ENCODE measurements at places on chromosomes 5 and 9.

GRCh38 chr9:133632806-133633680 lies 3.1 kb upstream of the DBH start:
- no peak for DNase-seq

DNA sequence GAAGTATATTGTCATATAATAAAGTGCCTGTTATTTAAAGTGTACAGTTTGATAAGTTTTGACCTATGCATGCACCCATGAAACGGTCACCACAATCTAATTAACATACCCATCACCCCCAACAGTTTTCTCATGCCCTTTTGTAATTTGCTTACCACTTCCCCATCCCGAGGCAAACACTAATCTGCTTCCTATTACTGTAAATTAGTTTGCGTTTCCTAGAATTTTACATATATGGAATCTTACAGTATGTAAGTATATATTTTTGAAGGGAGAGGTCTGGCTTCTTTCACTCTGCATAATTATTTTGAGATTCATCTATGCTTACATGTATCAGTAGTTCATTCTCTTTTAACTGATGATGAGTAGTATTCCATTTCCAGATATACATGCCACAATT lies 56.5 kb downstream of the AMBP start:
- no peak for DNase-seq

- no peak for DNase-seq
Measured at GRCh38 chr9:117624106-117624505, 80.1 kb upstream of the TLR4 start.

DNA sequence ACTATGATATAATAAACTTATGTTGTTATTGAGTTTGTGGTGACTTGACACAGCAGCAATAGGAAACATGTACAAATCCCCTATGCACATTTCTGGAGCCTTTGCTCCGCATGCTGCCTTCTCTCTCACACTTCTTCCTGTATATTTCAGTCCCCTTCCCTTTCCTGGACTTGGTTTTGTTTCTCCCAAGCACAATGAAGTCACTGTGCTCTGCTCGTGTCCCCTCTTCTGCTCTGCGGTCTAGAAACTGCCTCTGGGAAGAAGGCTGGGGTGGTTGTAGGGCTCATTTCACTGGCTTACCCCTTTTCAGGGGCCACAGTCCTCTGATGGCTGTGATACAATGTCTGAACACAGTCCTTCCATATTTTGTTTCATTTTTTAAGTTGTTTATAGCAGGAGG lies 15.7 kb upstream of the FGD3 start:
- no peak for DNase-seq

DNA sequence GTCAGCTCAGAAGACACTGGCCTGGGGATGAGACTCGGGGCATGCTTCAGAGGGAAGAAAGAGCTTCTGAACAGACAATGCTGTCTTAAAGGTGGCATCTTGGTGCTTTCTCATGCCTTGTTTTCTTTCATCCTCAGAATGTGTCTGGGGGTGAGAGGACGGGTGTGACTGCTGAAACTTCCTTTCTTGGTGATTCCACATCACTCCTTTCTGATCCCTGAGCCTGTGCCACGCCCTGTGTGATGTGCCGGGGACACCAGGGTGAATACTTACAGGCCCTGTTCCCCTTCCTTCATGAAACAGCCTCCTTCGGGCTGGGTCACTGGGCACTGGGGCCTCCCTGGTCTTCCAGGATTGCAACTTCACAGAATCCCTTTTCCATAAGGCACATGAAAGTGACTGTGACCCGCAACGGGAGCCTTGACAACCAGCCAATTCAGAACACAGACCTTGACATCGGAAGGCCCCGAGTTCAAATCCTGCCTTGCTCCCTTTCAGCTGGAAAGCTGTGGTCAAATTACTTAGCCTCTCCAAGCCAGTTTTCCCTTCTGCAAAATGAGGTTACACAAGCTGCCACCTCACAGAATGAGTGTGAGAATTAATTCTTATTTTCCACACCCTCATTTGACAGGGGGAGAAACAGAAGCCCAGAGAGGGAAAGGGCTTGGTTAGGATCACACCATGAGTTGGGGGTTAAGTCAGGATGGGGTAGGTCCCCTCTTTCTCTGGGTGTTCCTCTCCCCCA lies 44.1 kb upstream of the IL17B start:
- no peak for DNase-seq

DNA sequence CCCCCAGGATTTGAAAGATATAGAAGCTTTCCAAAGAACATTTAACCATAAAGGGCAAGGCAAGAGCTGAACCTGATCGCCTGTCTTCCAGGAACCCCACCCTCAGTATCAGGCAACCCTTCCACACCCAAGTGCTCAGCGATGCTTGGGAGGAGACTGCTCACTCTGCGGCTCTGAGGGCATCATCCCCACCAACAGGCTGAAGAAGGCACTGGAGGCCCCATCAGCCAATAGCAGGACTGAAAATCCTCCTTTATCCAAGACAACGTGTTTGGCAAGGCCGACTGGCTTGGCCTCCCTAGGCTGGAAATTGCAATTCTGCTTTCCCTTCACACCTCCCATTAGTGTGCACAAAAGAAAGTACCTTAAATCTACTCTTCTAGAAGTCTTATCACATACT lies 1.4 kb upstream of the PPP2CA start:
- no peak for DNase-seq

DNA sequence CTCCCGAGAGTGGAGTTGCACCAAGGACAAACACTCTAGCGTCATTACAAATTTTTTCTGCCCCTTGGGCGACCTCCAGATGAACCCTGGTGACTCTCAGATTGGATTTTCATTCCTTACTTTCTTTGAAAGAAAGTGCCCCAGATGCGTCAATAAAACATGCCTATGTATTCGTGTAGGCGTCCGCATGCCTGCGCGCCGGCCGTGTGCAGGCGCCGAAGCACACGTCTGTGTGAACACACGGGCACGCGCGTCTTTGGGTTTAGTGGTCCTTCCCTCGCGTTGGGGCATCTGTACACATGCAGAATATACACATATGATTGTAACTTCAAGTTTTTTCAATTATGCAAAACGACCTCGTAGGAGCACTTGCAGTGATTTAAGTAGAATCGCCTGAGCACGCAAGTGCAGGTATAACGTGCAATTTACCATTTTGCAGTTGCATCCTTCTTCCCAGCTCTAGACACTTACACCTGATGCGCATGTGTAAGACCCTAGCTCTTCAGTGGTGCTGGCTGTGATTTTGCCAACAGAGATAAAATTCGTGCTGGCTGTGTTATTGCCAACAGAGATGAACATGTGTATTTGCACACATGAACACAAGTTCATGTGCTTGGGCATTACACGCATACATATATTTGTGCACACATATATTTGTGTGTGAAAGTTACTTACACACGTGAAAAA lies 1.9 kb upstream of the LHX2 start:
- no peak for DNase-seq

- DNase-seq: no peak
Measured at GRCh38 chr9:33143241-33143661, 23.9 kb downstream of the B4GALT1 start.

GRCh38 chr9:137813651-137814415 lies 63.7 kb upstream of the CACNA1B start:
- DNase-seq: no peak

- no peak for DNase-seq
Measured at GRCh38 chr9:1723522-1724015, 291.6 kb upstream of the SMARCA2 start.

- no peak for DNase-seq
Measured at GRCh38 chr9:136303825-136304416, at the start of gene CCDC187. CCDC187 (minus strand) TSS chr9:136304094; CDS start chr9:136303830, 264 bp downstream.

DNA sequence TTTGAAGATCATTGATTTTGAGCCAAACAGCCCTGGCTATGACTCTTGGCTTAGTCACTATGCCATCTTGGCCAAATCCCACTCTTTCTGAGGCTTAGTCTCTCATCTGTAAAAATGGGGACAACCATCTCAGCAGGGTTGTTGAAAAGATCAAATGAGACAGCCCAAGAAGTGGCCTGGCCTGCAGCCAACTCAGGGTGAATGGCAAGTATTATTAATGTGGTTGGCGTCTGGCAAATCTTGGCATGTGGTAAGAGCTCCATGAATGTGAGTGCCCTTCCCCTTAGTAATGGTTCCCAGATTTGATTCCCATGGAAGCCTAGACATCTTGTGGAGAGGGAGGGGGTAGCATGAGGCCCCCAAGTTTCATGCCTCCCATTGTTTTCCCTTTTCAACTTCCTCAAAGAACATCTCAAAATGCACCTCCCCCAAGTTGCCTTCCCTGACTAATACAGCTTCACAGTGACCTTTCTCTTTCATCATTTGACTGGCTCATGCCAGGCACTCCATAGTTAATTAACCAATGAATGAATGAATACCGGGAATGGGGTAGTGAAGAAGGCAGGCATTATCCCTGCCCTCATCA lies 11.8 kb upstream of the TGFBI start:
- peak; percentile 83 for DNase-seq

- DNase-seq: no peak
Measured at GRCh38 chr9:116639251-116639741, 47.8 kb upstream of the TRIM32 start.

DNA sequence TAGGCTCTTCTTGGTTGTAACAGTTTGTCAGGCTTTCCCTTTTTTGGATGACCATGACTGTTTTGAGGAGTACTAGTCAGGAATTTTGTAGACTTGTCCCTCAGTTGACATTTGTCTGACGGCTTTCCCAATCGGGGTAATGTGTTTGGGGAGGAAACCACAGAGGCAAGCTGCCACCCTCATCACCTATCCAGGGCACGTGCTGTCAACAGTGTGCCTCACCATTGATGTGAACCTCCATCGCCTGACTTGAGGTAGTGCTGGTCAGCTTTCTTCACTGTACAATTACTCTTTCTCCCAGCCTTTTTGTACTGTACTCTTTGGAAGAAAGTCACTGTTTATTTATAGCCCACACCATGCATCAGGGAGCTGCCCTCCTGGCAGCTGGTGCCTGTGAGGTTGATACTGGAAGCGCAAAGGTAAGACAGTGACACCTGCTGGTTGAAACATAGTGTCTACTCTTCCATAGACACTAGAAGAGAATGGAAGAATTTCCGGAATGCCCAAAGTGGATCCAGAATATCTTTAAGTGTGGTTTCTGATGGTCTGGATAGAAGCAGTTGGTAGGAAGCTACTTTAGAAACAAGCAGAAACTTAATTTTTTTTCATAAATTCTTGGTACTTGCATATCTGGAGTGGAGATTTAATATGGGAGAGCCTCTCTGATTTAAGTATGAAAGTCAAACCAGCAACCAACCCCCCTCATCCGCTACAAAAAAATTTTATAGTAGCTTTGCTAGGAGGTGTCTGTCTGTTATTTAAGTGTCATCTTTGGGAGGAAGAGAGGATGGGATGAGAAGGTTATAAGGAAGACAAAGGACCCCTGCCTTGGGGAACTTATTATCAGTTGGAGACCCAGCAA lies 69.3 kb downstream of the SNX30 start:
- peak; percentile 31 for DNase-seq

DNA sequence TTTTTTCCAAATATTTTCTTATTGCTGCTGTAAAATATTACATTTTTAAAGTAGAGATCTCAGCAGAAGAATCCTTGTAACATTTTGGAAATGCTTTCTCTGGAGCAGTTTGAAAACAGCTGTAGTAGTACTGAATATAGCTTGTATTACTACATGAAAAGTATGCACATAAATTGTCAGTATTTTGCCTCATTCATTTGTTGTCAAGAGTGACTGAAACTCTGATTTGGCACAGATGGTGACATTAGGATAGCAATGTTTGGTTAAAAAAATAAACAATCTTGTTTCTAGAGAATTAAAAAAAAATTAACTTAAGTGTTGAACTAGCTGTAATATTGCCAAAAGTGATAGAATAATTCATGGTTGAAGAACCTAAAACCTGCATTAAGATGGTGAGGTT lies 90.4 kb downstream of the NNT start:
- DNase-seq: no peak

DNA sequence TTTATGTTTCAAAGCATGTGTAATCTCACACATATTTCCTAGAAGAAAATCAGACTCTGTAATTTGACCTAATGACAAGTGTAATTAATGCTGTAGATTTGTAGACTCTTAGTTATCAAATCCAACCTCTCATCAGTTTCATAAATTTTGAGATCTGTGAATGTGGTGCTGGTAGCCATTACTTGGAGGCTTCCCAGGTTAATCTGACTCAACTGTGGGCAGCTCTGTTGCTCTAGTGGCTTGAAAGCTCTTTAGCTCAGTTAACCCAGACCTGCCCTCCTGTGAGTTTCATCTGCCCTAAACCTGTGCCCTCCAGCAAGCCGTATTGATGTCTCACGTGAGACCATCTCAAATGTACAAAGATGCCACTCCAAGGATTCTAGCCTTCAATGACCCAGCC lies 323.4 kb downstream of the FBXL7 start:
- no peak for DNase-seq

GRCh38 chr5:154465169-154465568 lies 12.9 kb downstream of the HAND1 start:
- no peak for DNase-seq

DNA sequence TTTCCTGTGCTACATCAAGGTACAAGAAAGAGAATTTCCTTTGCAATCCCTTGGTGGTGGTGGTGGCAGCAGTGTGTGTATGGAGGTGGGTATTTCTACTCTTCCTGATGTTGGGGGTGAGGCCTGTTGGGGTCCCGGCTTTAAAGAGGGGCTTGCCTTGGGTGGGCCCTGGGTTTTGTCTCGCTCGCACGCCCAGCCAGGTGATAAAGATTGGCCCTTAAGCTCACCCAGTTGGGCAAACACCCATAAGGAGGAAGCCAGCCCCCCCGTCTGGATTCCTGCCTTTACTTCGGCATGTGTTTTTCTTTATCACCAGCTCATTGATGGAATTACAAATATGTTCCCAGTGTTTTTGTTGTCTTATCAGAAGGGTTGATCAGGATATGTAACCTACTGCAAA lies 16.0 kb upstream of the SARDH start:
- no peak for DNase-seq

GRCh38 chr5:78887384-78888118 lies 97.6 kb downstream of the ARSB start:
- no peak for DNase-seq

- no peak for DNase-seq
Measured at GRCh38 chr5:32712481-32713360, 1.6 kb downstream of the NPR3 start.

DNA sequence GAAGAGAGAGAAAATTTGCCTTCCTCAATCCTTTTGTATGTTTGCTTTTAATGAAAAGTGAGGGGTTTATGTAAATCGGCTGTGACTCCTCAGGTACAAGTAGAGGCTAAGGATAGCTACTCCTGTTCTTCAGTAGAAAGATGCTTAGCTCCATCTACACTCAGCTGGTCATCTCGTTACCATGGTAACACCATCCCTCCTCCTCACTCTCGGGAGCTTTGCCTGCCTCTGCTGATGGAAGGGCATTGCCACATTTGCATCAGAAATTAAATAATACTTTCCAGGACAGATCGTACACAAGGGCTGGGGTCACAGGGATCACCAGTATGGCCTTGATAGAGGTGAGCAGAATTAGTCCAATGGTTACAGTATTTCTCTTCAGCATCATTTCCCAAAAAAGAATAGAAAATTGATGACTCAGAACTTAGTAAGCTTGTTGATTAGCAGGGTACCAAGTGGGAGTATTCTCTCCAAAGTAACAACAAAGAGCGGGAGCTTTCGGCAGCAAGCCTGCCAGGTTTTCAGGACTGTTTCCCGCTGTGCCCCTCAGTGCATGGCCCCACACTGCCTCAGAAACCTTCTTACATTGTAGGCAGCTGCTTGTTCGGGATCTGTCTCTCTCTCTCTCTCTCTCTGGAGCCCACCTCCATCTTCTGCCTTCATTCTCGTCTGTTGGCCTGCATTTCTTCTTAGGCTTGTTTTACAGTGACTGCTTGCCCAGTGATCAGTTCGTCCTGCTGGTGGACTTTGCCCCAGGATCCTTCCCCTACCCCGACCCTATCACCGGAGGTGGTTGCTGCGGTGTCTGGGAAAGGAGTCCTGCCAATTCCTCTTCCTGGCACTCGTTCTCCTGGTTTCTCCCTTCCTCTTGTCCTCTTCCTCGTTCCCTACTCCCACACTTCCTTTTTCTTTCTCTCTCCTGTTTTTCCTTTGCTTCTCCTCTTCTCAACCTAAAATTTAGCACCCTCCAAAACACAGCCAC lies 51.9 kb upstream of the SNAPC3 start:
- DNase-seq: no peak
